Bronchial epithelial cell (primary cell): ENCODE measurements at places on chromosomes 12 and 14. TPM values are rescaled to one million over a fixed set of nuclear protein-coding genes. Genes with fewer than 3 reads are reported as not detected.

Gene CLEC7A
- total RNA-seq: not detected in 2 replicates

Gene NGB
- total RNA-seq: 0.26 TPM in 1 of 2 replicates, not detected in the other

Gene IFT43
- 24.0 and 49.0 TPM in 2 replicates for total RNA-seq

Gene NTF3
- total RNA-seq: not detected in 2 replicates

Gene STAB2
- total RNA-seq: not detected in 2 replicates

Gene KRT79
- total RNA-seq: under 0.01 and 0.26 TPM in 2 replicates

Gene KRT77
- total RNA-seq: under 0.01 TPM in 1 of 2 replicates, not detected in the other

Gene TMPRSS12
- not detected in 2 replicates for total RNA-seq

Gene TMEM52B
- not detected in 2 replicates for total RNA-seq

Gene HCAR2
- 1.6 and 3.3 TPM in 2 replicates for total RNA-seq

Gene TMEM119
- 0.79 TPM in 1 of 2 replicates, not detected in the other for total RNA-seq

Gene CLEC2B
- 0.77 and 3.9 TPM in 2 replicates for total RNA-seq

Gene TMEM179
- total RNA-seq: not detected in 2 replicates

Gene PLD4
- total RNA-seq: not detected in 2 replicates

Gene CFAP251
- total RNA-seq: 13.7 and 13.8 TPM in 2 replicates

Gene EPYC
- not detected in 2 replicates for total RNA-seq

Gene KRT7
- 532 and 895 TPM in 2 replicates for total RNA-seq

Gene LRRC43
- total RNA-seq: under 0.01 and 0.51 TPM in 2 replicates

Gene CEBPE
- total RNA-seq: not detected in 2 replicates

Gene KLRB1
- total RNA-seq: not detected in 2 replicates

Gene RNFT2
- 0.26 TPM in 2 replicates for total RNA-seq

Gene TAS2R8
- not detected in 2 replicates for total RNA-seq

Gene SVOP
- total RNA-seq: not detected in 2 replicates

Gene DDX24
- 62.2 and 65.8 TPM in 2 replicates for total RNA-seq

Gene MRPL51
- 61.1 and 102 TPM in 2 replicates for total RNA-seq

Gene SRGAP1
- 4.5 and 6.1 TPM in 2 replicates for total RNA-seq

Gene CYP46A1
- total RNA-seq: 0.13 TPM in 1 of 2 replicates, not detected in the other

Gene MTHFD1
- 19.3 and 35.5 TPM in 2 replicates for total RNA-seq

Gene SMCO3
- total RNA-seq: not detected in 2 replicates
